ENCODE measurements at places on chromosomes 3 and 15.

DNA sequence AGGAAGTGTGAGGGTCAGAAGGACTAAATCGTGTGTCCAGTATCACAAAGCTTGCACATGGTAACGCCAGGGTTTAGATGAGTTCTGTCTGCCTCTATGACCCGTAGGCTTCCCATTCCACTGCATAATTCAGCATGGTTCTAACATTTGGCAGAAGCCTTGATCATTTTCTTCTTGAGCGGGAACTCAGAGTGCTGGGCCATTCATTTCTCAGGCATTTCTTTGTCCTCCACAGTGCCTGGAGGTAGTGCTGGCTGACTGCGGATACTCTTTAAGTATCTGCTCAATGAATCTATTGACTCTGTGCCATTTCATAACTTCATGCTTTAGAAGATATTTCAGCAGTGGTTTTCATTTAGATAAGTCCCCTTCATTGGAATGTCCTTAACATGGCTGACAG is 370.2 kb downstream of the EPHB1 start:
- DNase-seq: no peak

DNA sequence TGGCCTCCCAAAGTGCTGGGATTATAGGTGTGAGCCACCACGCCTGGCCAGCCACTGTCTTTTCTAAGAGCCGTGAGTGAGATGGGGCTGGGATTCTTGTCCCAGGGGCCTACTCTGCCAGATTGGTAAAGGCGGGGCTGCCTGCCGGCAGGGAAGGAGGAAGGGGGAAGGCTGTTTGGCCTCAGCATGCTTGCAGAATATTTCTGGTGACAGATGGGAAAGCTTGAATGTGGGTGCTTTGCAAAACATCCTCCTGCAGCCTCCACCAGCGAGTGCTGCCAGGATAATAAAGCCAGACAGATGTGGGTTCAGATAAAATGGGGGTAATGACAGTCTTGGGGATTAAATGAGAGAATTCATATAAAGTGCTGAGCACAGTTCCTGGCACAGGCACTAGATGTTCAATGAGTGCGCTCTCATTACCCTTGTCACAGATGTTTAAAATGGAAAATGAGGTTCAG is 19.8 kb upstream of the ACOX2 start:
- DNase-seq: no peak

DNA sequence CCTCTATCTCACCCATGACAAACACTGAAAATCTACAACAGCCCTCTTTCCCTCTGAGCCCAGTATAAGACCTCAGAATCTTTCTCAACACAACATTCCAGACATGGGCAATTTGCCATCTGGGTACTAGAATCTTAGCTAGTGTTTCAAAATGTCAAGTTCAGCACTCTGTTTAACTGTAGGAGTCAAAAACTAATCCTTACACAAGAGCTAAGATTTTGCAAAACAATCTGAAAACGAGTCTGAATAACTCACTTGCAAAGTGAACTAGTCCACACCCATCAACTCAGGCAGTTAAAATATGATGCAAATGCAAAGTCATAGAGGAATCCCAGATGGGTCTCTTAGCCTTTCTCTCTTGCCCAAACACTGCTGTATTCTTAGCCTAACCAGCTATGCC is 67.8 kb downstream of the GPR176 start:
- DNase-seq: no peak

- DNase-seq: no peak
Measured at GRCh38 chr3:79467721-79468120, 300.1 kb downstream of the ROBO1 start.

DNA sequence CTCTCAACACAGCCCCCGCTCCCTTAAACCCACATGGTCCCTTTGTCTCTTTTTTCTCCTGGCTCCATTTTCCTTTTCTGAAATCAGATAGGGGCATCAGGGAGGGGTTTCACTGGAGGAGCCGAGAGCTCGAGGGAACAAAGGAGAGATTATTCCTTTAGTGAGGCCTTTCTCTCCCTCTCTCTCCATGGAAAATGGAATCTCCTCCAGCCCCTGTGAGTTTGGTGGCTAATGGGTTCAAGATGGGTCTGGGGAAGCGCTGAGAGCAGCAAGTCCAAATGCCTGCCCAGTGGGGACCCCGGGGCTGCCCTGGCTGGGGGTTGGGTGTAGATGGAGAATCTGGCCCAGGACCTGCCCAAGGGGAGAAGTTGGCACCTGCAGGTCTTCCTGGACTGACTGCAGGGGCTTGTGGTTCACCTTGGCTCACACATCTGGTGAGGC is 56.8 kb downstream of the ITGA11 start:
- no peak for DNase-seq

- peak; percentile 83 for DNase-seq
Measured at GRCh38 chr3:42501681-42502428, 588 bp upstream of the VIPR1 start.

- DNase-seq: no peak
Measured at GRCh38 chr3:103295974-103296570, 861.3 kb downstream of the ZPLD1 start.

- no peak for DNase-seq
Measured at GRCh38 chr3:17038141-17038540, 153.4 kb downstream of the PLCL2 start.

DNA sequence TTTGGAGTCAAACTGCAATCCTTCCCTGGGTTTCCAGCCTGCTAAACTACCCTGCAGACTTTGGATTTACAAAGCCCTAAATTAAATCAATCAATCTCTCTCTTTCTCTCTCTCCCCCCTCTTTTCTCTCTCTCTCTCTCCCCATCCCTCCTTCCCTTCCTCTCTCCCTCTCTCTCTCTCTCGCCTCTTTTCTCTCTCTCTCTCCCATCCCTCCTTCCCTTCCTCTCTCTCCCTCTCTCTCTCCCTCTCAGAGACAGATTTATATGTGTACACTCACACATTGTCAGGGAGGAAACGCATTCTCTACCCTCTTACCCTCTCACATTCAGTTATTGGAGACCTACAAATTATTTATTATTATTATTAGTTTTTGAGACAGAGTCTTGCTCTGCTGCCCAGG is 47.0 kb downstream of the GRK7 start:
- no peak for DNase-seq

- no peak for DNase-seq
Measured at GRCh38 chr15:86333819-86334218, 254.1 kb downstream of the AGBL1 start.

GRCh38 chr3:136239094-136239493 is 11.0 kb upstream of the PCCB start:
- DNase-seq: no peak

DNA sequence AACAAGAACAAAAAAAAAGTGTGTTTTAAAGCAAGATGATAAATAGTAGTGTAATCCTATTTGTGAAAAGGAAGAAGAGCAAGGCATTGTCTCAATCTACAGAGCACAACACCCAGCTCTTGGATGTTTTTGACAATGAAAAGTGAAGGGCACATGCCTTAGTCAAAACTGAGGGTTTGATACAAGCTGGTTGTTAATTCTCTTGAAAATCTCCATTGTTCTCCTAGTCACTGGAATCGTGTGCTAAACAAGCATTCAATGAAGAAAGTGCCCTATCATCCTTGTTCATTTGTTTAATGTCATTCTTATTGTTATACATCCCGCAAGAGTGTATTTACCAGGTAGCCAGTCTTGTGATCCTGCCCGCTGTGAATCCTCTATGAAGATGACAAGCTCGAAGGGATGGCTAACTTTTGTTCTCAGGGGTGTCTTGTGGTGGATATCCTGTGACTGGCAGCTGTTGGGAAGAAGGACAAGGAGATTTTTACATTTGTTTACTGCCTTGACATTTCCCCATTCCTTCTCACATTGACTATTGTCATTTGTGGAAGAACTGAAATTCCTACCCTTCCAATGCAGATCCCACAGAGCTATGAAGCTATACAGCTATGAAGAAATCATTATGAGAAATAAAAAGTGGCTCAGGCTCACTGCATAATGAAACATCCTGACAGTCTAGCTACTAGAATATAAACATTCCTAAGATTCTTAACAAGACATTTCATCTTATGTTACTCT is 175.9 kb downstream of the VGLL3 start:
- no peak for DNase-seq

GRCh38 chr3:122251428-122251827 is 68.0 kb downstream of the CASR start:
- DNase-seq: no peak

GRCh38 chr3:47054412-47054811 is 74.9 kb downstream of the NBEAL2 start:
- DNase-seq: no peak

- DNase-seq: no peak
Measured at GRCh38 chr3:116886202-116886893, 176.8 kb downstream of the TUSC7 start.

DNA sequence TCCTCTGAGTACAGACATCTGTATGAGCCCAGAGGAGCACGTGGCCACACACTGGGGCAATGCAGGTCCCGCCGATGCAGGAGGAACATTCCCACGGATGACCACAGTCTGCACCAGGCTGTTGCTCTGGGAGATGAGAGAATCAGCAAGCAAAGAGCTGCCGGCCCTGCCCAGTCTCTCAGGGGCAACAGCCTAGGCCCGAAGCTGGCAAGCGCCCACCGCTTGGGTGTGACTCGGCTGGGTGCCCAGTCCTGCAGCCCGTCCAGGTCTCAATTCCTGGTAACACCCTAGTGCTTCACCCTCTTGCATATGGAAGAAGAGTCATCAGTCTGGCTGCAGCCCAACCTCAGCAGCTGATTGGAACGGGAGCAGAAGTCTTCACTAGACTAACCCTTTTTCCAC is 153.7 kb upstream of the HES1 start:
- peak; percentile 57 for DNase-seq

- DNase-seq: peak; percentile 94
Measured at GRCh38 chr3:142904639-142905436, 16.0 kb upstream of the PCOLCE2 start.

DNA sequence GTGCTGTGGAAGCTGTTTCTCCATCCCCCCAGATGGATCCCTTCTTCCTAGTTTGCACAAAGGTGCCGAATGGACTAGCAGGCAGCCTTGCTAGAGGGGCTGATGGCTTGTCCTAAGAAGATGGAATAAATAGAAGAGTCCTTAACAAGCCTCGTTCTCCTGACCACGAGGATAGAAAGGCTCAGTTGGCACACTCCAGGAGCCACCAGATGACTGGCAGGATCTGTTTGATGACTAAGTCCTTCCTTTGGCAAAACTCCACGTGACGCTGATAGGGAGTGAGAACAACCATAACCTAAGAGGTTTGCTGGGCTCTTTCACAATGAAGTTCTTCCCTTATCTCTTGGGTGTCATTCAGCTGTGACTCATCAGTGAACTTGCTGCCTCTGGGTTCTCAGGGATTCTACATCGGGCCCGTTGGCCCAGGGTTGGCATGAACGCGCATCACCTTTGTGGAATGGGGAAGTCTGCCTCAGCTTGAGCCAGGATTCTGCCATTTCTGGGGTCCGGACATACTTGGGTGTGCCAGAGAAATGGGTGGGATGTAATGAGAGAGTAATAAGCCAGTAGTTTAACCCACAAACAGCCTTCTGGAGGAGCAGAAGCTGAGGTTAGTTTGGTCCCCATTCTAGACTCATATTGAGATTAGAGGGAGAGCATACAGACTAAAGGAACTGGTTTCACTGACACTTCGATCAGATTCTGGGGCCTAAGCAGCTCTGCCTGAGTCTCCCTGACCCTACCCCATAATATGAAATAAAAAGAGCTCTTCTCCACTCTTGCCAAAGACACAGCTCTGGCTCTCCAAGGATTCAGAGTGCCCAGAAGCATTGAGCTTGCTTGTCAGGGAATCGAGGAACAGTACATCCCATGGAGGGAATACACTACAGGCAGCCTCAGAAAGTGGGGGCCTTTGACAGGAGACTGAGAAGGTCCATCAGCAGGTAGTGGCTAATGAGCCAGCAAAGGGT is 2.0 kb upstream of the MELTF start:
- DNase-seq: peak; percentile 94

DNA sequence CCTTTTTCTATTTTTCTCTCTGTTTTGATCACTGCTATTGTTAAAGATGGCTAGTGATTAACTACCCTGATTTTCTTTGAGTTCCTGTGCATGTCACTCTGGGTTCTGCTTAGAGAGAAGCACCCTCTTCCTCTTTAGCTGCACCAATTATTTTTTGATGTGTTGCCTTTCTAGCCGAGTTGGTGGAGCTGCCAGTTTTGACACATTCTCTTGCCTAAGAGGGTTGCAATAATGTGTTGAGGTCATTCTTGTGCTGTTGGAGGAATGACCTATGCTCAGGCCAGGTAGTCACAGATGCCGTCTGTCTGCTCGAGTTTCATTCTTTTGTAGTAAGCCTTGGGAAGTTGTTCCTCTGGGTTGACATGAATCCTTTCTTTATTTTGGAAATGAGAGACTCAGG is 84.6 kb upstream of the DPH6 start:
- no peak for DNase-seq

DNA sequence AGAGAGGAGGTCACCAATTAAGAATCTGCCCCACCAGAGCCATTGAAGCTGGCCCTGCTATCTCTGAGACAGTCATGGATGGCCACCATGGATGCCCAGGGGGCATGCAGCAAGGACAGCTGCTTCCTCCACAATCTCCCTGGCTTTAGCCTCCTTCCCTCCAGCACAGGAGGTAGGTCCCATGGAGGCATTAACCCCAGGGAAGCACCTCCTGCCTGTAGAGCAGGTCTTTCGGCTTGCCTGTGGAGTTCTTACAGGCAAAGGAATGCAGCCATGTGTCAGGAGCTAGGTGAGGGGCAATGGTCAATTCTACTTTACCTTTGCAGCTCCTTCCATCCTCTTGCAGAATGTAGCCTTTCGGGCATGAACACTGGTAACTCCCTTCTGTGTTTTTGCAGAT is 93.8 kb downstream of the DUT start:
- DNase-seq: no peak

GRCh38 chr3:25120665-25121064 is 307.4 kb upstream of the RARB start:
- DNase-seq: peak; percentile 31

DNA sequence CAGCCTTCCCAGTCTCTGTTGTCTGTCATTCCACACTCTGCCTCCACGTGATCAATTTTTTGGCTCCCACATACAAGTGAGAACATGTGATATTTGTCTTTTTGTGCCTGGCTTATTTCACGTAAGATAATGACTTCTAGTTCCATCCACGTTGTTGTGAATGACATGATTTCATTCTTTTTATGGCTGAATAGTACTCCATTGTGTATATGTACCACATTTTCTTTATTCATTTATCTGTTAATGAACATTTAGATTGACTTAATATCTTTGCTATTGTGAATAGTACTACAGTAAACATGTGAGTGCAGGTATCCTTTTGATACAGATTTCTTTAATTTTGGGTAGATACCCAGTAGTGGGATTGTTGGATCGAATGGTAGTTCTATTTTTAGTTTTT is 31.4 kb downstream of the ASB14 start:
- no peak for DNase-seq

- DNase-seq: no peak
Measured at GRCh38 chr15:31403606-31404005, 77.0 kb downstream of the KLF13 start.
